ENCODE measurements at places on chromosomes 2 and 18.

DNA sequence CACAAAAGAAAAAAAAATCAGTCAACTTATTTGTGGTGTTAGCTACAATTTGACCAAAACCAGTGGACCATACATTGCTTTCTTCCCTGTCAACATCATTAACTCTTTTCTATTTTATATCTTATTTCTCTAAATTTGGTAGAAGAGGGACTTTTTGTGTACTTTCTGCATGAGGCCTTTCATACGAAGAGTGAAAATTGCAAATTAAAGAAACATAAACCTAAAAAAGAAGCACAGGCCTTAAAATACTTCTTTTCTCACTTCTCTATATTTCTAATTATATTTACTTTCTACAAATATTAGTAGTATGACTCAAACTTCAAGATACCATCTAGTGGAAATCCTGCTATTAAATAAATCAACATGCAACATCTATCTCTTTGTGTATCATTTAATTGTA is 1073.4 kb upstream of the ZEB2 start:
- no peak for DNase-seq

GRCh38 chr2:138626148-138626547 is 124.6 kb downstream of the SPOPL start:
- no peak for DNase-seq

DNA sequence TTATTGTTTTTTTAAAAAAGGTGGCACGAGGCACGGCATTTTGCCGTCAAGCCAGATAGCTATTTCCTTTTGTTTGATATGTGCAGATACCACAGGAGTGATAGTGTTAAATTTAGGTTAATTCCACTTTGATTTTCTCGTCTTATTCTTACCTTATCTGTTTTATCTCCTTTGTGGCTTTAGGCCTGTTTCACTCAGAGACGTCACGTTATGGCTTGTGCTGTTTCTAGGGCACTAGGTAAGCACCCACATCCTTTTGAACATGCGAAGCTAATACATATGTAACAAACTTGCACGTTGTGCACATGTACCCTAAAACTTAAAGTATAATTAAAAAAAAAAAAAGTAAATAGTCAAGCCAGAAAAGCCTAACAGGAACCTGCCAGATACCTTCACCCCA is 57.8 kb downstream of the C18orf63 start:
- no peak for DNase-seq

- no peak for DNase-seq
Measured at GRCh38 chr18:63407734-63408133, 14.5 kb downstream of the VPS4B start.

GRCh38 chr2:53991948-53992347 is 21.2 kb upstream of the PSME4 start:
- DNase-seq, result no peak

DNA sequence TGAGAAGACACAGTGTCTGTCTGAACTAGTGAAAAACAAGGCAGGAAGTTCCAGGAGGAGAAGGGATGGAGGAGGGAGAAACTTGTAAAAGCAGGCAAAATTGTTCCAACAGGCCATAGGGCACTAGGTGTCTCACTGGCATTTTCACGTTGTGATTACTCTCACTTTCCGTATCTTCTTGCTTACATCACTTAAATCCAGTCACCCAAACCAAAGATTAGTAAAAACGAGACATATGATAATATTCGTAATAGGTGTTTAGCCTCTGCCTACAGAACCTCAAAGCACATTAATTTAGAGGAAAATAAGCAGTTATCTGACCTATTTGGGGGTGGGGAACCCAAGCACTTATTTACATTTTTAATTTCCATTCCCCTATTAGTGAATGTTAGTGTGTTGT is 78.3 kb downstream of the POU3F3 start:
- DNase-seq, result no peak

DNA sequence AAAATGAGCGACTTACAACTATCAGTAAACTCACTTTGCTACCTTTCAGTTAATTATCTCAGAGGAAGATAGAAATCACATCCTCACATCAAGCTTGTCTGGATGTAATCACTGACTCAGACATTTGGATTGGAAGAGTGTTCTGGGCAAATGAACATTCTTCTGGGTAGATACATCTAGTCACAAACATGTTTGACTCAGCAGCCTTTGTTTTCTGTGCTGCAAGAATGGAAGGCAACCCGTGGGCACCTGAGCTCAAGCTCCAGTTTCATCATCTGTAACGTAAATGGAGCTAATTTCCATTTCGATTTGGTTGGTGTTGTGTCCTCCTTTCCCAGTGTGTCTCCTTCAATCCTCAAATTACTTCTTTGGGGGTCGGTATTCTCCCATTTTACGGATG is 58.5 kb downstream of the ACAA2 start:
- no peak for DNase-seq

Data from NCI-H1694 treated with DMSO at 0.1 percent for 48 hours (cell line).